ENCODE measurements at places on chromosomes 11 and 22.

DNA sequence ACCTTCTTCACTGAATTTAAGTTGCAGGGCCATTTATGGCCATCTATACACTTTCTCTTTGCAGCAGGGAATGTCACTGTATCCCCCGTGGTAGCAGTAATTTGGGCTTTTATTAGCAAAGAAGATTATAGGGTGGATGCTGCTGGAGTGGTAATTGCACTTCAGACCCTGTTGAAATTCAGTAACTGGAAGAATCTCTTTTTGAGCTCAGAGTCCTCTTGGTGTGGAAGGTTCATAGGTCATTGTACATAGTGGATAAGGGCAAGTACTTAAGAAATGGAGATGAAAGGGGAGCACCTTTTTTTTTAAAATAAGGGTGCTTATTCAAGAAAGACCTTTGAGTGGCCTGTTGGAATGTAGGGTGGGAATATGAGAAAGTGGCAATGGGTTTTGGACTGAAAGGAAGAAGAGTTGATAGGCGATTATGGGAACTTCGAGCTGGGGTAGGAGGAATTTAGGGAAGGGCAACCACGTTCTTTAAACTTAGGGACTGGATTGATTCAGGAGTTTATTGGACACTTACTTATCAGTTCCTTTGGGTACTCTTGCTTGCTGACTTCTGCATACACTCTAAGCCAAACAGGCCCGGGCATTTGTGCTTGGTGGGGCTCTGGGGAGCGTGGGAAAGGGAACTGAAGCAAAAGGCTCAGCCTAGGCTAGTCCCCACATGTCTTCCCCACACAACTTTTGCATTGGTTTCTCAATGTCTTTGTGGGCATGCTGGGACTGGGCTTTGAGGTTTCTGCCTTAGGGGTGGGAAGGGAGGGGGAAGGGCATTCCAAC is 26.5 kb downstream of the CTNND1 start:
- no peak for DNase-seq

DNA sequence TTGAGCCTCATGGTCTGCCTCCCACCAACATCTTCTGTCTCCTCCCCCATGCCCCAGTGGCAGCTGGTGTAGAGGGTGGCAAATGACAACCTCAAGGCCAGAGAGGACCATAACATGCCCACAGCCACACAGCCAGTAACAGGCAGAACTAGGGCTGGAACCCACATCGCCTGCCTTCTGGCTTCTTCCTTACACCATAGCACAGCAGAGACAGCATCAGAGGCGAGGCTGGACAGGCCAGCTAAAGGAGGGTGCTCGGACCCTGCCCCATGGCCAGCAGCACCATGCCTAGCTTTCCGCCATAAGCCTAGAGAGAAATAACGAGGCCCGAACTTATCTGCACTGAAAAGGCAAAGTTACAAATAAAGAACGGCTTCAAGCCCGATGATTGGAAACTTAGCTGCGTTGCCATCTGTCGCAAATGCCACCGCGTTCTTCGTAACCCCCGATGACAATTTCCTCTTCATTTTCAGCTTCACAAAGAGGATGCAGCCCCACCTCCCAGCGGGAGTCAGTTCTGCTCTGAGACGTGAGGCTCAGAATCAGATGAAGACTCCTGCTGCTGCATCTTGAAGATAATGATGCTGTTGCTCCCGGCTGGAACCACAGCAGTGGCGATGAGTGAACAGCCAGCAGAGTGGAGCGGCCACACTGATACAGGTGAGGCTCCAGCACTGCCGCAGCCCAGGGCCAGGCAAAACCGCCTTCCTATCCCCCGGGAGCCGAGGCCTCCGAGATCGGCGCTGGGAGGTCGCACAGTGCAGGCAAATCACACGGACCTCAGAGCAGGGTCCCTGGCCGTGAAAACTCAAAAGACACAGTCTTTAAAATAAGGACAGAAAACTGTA is 73.8 kb upstream of the RTL6 start:
- DNase-seq, result no peak

DNA sequence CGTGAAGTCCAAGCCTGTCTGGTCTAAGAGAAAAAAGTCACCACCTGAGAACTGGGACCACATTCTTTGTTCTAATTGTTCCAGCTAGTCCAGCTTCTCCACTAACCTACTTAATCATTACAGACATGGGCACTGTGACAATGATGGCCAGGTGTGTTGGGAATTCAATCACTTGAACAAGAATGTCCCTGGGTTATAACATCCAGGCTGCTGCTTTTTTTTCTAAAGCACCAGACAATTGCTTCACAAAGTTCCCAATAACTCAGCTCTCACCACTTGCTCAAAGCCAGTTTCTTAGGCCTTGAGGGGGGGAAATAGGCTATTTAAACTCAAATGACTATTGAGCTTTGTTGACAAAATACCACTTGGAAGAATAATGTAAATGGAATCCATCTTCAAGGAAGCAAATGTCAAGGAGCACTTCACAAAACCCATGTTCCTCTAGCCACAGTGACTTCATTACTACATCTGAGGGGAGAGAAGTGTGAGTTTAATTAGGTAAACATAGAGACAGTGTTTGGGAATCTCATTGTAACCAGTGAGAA is 80.3 kb downstream of the ME3 start:
- DNase-seq, result no peak

DNA sequence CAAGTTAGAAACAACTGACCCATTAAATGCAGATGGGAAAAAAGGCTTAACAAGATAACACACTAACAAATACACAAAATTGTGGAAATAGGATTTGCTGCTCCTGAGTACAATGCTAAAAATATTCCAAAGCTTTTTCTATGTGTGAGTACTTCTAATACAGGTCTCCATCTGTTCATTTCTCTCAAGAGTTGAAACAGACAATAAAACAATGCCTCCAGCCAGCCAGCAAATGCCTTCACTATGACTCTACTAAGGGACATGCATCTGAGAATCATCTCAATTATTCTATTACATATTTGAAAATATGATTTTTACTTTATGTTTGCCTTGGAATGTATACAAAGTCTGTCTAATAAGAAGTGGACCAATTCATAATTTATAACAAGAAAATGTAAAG is 119.0 kb downstream of the CADM1 start:
- DNase-seq, result no peak

- DNase-seq, result no peak
Observed at GRCh38 chr22:20523086-20523983, 15.9 kb downstream of the MED15 start.

DNA sequence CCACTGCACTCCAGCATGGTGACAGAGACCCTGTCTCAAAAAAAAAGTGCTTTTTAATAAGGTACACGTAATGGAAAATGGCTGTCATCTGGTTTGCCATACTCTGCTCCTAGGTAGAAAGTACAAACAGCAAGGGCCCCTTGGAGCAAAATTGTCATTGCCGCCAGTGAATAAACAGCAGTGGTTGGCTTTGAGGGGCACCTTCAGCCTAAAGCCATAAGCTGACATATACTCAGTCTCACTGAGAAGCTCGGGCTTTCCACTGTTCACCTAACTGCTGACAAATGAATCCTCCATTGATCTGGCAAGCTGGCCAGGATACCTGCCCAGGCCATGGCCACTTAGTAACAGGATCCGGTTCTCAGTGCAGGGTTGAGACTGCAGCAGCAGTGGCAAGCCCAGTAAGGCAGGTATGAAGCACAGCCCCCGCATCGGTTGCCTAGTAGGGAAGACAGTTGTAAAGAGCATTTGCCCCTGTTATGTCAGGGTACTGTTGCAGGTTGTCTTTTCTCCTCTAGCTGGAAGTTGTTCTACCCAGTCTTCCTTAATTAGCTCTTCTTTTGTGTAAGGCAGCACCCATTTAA is 38.8 kb downstream of the MARK2 start:
- DNase-seq, result no peak

DNA sequence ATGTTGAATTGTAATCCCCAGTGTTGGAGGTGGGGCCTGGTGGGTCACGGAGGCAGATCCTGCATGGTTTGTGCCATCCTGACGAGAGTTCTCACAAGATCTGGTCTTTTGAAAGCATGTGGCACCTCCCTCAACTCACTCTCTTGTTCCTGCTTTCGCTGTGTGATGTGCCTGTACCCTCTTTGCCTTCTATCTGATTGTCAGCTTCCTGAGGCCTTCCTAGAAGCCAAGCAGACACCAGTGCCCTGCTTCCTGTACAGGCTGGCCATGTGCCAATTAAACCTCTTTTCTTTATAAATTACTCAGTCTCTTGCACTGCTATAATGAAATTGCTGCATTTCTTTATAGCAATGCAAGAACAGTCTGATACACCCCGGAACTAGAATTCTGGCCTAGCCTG is 13.1 kb downstream of the PTPN5 start:
- no peak for DNase-seq

DNA sequence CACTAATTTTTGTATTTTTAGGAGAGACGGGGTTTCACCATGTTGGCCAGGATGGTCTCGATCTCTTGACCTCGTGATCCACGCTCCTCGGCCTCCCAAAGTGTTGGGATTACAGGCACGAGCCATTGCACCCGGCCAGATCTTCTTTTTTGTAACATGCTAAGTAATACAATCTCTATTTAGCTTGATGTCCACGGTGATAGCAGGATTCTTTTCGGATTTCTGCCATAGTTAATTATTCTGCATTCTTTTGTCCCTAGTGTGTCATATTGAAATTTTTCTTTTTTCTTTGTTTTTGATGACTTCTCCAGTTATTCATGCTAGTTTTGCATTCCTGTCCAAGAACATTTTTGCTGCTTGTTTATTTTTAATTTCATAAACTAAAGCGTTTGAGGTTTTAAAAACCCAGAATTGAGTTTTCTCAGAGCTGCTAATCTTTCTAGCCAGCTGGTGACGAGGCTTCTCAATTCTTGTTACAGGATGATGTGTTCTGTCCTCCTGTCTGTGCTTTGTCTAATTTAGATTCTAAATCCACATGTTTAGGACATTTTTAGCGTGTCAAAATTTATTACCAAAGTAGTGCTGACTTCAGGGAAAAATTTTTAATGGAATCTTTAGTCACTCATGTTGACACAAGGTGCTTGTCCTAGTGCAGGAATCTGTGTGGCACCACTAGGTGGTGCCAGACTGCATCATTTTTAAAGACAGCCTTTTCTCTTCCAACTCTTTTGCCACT is 21.8 kb downstream of the NF2 start:
- no peak for DNase-seq

Measured in activated CD4-positive, CD25-positive, alpha-beta regulatory T cell (primary cell).